Amniotic stem cell (primary cell): ENCODE measurements at places on chromosomes 3 and 15.

GRCh38 chr3:134487406-134487805 is 1.5 kb downstream of the CEP63 start:
- DNase-seq: no peak

DNA sequence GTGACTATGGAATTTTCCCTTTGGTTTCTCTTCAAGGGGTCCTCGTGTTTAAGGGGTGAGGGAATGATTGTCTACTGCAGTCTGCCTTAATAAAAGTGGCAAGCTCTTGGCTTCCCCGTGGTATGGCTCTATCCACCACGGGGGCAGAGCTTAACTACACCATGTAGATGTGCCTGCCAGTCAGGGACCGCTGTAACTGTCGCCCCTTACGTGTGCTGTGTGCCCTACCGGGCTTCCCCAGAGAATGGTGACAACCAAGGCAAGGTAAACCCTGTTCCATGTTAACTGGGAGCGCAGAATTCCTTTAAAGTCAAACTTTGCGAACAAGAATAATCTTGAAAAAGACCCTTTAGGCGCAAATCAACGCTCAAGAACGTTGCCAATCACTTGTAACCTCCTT is 966 bp upstream of the C3orf80 start:
- no peak for DNase-seq

- DNase-seq: no peak
Measured at GRCh38 chr3:64892671-64893309, 205.0 kb upstream of the ADAMTS9 start.

GRCh38 chr3:72559385-72559784 is 288.9 kb downstream of the SHQ1 start:
- DNase-seq: no peak
